Iris pigment epithelial cell (primary cell): ENCODE measurements at places on chromosomes 1 and 21.
A peak's percentile ranks its signal among the peaks of the same experiment; 100 is the strongest.

GRCh38 chr21:31943561-31943960 lies 70.7 kb downstream of the HUNK start:
- no peak for DNase-seq

- peak; percentile 10 for DNase-seq
Measured at GRCh38 chr1:116817582-116818064, 63.4 kb downstream of the CD2 start.

GRCh38 chr1:201305815-201306214 lies 22.5 kb downstream of the PKP1 start:
- no peak for DNase-seq

GRCh38 chr1:198922638-198923430 lies 284.0 kb downstream of the PTPRC start:
- no peak for DNase-seq

GRCh38 chr1:167832693-167833092 lies 81.2 kb downstream of the ADCY10 start:
- DNase-seq, result no peak

DNA sequence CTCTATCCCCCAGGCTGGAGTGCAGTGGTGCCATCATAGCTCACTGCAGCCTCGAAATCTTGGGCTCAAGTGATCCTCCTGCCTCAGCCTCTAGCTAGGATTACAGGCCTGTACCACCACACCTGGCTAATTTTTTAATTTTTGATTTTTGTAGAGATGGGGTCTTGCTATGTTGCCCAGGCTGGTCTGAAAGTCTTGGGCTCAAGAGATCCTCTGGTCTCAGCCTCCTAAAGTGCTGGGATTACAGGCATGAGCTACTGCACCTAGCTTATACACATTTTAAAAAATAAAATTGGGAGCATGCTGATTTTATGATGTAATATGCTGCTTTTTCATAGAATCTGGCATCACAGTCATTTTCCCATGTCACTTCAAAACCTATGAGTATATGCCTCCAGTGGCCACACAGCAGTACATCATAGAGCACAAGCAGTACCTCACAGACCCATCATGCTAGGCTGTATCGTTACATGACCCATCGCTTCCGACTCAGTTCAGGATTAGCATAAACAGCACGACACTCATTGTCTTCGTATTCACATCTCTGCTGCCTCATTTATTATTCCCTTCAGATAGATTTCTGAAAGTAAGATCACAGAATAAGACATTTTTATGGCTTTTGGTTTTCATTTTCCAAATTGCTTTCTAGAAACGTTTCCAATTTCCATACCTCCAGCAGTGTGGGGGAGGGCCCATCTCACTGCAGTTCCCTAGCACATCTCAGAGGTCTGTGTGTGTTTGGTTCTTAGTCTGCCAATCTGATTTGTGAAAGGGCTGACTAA lies 35.9 kb upstream of the CCSAP start:
- no peak for DNase-seq

DNA sequence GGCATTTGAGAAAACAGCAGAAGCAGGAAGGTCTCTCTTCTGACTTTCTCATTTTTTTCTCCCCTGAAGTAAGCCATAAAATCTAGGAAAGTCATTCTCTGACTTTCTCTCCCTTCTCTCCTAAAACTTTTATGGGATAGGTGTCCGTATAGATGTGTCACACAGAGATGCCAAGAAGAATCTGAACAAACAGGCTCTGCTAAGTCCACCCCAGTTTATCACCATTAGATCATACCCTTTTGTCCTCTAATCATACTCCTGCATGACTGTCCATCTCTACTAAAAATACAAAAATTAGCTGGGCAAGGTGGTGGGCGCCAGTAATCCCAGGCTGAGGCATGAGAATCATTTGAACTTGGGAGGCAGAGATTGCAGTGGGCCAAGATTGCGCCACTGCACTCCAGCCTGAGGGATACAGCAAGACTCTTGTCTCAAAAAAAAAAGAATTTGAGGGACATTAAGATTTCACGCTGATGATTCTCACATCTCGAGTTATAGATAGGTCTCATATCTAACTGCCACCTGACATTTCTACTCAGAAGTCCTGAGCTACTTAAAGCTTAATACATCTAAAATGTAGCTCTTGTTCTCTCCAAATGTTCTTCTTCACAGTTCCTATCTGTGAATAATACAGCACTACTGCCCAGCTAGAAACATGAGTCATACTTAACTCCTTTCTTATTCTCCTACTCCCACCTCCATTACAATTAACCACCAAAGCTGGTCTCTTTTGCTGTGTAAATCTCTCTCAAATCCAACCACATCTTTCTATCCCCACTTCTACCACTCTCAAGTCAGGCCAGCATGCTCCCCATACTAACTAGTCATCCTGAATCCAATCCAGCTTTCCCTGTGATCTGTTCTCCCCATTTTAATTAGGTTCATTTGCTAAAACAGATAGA lies 47.7 kb downstream of the ZNF644 start:
- peak; percentile 66 for DNase-seq

DNA sequence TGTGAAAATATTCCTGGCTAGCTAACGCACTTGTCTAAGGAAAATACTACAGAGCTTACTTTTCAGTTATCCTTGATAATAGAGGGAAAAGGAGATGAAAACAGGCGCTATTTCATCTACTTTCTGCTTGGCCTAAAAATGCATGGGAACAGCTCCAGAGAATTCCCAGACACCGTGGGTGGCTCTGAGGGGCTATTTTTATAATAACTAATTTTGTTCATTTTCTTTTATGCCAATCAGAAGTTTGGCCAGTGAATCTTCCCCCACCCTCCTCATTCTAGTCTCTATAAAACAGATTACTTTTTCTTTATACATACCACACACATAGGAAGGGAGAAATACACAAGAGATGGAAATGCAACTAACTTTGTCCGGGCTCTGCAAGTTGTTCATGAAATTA lies 322.9 kb downstream of the SETD4 start:
- no peak for DNase-seq

GRCh38 chr1:47021070-47021469 lies 2.4 kb upstream of the CYP4X1 start:
- DNase-seq, result no peak

DNA sequence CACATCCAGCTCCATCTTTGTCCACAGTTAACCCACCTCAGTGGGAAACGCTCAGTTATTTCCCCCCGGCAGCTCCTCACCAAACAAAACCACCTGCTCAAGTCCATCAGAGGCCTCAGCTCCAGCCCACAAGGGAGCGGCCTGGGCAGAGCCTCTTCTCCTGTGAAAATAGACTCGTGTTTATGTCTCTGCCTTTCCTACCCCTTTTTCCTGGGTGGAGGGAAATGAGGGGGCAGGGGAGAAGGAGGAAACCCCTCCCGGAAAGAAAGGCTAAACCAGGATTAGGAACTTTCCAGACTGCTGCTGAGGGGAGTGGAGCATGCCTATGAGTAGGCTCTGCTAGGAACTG lies 81.6 kb downstream of the PAX7 start:
- no peak for DNase-seq

DNA sequence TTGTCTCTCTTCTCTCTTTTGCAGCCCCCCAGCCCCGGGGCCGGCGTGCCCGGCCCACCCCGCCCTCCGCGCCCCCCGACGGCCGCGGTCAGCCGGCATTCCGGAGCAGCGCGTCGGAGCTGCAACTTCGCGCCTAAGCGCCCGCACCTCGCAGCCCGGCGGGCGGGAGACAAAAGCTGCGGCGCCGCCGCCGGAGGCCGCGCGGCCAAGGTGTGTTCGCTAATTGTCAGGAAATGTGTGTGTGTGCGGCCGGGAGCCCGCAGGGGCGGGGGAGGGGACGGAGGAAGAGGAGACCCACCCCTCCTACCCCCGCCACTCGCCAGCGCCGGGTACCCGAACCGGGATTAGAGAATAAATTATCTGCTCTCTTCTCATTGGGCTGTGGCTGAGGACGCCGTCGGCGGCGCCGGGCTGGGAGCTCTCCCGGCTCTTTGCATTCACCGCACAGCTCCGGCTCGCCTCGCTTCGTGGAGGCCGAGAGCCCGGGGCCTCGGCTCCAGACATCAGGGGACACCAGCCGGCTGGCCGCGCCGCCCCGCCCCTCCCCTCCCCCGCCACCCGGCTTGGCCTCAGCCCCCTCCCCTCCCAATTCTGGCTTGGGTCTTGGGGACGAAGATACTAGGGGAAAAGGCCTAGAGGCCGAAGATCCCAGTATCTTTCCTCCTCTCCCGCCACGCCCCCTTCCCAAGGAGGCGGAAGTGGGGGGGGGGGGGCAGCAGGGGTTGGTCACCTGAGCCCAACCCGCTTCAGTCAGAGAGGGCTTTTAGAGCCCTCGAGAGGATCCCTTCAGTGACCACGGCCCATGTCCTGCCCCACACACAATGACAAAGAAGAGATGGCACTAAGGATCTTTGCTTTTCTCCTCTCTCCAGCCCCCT lies 1.3 kb upstream of the BLACAT1 start:
- no peak for DNase-seq

DNA sequence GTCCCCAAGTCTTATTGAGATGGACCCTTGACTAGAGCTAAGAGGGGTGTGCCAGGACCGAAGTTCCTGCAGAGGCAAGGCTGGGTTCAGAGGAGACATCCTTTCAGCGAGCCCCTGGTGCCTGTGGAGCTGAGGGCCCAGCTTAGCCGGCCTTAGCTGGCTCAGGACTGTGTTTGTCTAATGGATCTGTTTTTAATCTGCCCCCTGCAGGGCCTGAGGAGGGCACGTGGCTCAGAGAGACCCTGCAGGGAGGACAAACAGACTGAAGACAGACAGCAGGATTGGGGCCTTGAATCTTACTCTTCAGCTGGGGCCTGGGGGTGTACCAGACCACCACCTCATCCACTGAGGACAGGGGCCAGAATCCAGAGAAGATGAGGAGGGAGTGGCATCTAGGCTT lies 1.6 kb downstream of the CRABP2 start:
- DNase-seq, result no peak

- peak; percentile 36 for DNase-seq
Measured at GRCh38 chr1:193031431-193031830, 27.7 kb downstream of the UCHL5 start.

DNA sequence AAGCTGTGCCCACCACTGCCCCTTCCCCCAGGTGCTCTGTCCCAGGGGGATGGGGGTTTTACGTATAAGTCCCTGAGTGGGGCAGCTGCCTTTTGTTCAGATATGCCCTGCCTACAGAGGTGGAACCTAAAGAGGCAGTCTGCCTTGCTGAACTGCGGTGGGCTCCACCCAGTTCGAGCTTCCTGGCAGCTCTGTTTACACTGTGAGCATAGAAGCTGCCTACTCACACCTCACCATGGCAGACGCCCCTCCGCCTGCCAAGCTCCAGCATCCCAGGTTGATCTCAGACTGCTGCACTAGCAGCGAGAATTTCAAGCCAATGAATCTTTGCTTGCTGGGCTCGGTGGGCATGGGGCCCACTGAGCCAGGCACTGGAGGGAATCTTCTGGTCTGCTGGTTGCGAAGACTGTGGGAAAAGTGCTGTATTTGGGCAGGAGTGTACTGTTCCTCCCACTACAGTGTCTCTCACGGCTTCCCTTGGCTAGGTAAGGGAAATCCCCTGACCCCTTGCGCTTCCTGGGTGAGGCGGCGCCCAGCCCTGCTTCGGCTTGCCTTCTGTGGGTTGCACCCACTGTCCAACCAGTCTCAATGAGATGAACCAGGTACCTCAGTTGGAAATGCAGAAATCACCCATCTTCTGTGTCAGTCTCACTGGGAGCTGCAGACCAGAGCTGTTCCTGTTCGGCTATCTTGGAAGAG lies 17.6 kb upstream of the RWDD3 start:
- DNase-seq, result no peak

- peak; percentile 96 for DNase-seq
Measured at GRCh38 chr1:234495231-234495990, 16.4 kb upstream of the TARBP1 start.

GRCh38 chr1:67734323-67734690 lies 49.3 kb downstream of the GADD45A start:
- no peak for DNase-seq

GRCh38 chr1:17502326-17502778 lies 37.1 kb upstream of the ARHGEF10L start:
- DNase-seq, result peak; percentile 69

GRCh38 chr1:74193908-74194307 lies 4.1 kb downstream of the LRRIQ3 start:
- peak; percentile 63 for DNase-seq

GRCh38 chr1:93007941-93008577 lies 46.8 kb upstream of the DIPK1A start:
- peak; percentile 79 for DNase-seq

GRCh38 chr1:166855558-166855957 lies 16.3 kb downstream of the POGK start:
- no peak for DNase-seq

DNA sequence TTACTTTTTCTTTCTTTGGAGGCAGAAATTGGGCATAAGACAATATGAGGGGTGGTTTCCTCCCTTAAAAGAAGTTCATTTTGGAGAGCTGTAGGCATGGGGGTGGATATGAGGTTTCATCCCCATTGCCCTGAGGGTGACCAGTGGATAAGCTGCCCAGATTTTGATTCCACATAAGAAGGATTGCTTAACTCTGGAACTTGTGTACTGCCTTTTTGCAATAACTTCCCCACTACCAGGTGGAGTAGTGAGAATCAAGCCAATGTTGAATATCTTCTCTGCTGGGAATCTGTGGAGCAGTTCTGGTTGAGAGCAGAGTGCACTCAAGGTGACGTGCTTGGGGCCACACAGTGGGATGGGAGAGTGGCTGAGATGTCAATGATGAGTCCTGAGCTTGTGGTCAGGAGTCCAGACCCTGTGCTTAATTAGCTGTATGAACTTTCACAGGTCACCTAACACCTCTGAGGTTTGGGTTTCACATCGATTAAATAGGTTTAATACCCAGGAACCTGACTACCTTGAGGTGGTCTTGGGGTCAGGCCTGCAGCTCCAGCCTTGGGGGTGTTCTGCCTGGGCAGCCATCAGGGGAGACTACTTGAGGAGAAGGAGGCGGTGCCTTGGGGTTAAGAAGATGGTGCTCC lies 152.9 kb downstream of the FCRL5 start:
- DNase-seq, result peak; percentile 5

- no peak for DNase-seq
Measured at GRCh38 chr1:84841971-84842370, 51.0 kb downstream of the LPAR3 start.

- DNase-seq, result no peak
Measured at GRCh38 chr1:19198820-19199219, 11.2 kb downstream of the UBR4 start.

DNA sequence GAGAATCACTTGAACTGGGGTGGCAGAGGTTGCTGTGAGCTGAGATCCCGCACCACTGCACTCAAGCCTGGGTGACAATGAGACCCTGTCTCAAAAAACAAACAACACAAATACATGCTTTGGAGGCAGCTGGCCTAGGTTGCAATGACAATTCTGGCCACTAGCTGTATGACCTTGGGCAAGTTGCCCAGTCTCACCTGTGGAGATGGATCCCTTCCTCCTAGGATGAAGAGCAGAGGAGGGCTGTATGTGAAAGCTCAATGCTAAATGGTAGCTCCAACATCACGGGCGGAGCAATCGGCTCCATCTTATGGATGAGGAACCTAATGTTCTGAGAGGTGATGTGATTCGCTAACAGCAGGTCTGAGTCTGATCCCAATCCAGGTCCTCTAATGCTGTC lies 20.6 kb downstream of the ADORA1 start:
- DNase-seq, result no peak

DNA sequence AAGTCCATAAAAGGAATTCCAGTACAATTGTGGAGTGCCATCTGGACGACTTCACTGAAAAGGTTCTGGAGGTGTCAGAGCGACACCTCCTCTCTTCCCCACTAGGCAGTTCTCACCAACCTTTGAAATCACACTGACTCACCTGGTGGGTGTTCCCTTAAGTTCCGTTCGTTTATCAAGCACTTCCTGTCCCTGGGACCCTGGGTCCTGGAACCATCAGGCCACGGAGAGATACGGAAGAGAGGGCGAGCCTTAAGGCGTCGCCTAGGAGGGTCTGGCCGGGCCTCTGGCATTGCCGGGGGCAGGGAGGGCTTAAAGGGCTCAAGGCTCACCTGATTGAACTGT lies 317 bp downstream of the SPAG17 start:
- DNase-seq, result no peak
